ENCODE measurements at places on chromosomes 5 and 9. TPM values are rescaled to one million over a fixed set of nuclear protein-coding genes. Genes with fewer than 3 reads are reported as not detected.

Gene PLCXD3
- under 0.01 TPM for polyA plus RNA-seq

DNA sequence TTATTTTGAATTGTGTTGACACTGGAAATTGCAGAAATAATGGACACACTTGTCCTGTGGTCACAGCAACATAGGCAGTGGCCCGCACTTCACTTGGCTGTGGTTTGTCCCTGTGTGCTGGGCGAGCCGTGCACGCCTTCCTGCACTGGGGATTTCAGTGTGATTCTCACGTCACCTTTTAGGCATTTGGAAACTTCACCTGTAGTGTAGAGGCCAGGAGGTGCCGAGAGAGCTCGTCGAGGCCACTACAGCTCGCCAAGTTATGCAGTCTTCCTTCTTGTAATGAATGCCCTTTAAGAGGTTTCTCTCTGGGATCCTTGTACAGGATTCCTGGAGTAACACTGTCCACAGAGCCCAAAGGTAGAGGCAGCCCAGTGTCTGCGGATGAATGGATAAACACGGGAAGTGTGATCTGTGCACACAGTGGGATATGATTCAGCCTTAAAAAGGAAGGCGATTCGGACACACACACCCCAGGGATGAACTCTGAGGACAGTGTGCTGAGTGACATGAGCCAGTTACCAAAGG, 14.7 kb downstream of the TRAF2 start:
- no peak for DNase-seq

GRCh38 chr9:4077499-4078102, 222.3 kb downstream of the GLIS3 start:
- DNase-seq, result no peak

DNA sequence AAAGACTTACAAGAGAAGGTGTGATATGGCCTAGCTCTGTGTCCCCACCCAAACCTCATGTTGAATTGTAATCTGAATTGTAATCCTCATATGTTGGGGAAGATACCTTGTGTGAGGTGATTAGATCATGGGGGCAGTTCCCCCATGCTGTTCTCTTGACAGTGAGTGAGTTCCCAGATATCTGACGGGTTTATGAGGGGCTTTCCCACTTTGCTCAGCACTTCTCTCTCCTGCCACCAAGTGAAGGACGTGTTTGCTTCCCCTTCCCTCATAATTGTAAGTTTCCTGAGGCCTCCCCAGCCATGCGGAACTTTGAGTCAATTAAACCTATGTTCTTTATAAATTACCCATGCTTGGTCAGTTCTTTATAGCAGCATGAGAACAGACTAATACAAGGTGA, 49.0 kb downstream of the CDO1 start:
- no peak for DNase-seq

DNA sequence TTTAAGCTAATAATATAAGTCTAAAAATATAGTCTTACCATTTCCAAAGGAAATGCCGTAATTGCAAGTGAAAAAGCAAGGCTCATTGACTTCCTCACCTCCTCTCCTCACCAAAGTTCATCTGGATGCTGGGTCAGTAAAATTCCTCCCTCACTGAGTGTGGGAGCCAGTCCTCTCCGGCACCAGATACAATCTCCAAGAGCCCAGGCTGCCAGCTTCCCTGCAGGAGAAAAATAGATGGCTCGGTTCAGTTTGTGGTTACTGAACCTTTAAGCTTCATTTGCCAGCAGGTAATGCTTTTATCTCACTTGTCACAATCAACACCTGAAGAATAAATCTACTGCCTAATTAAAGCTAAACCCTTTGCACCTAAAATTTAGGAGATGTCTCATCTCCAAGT, 115.3 kb upstream of the VLDLR start:
- no peak for DNase-seq
